ENCODE measurements at places on chromosomes 4 and X. TPM values are rescaled to one million over a fixed set of nuclear protein-coding genes. Genes with fewer than 3 reads are reported as not detected.

PABPC1L2A gene
- not detected for total RNA-seq

MAGEA1 gene
- total RNA-seq = 0.14 TPM

CTAG2 gene
- total RNA-seq = not detected

CSN2 gene
- total RNA-seq = not detected

NPY5R gene
- total RNA-seq = not detected

Measured in smooth muscle cell of bladder (primary cell).